ENCODE measurements at places on chromosomes 1 and 21.

GRCh38 chr1:19643602-19644394 is at the start of gene NBL1:
Gene NBL1 (plus strand): TSS chr1:19644311. CDS start chr1:19655031, 10,720 bp downstream.
- peak; percentile 93 for DNase-seq

GRCh38 chr1:54652168-54652567 is 10.6 kb downstream of the MROH7 start:
- DNase-seq = no peak

- DNase-seq = no peak
Measured at GRCh38 chr21:41706263-41706639, 60.6 kb downstream of the RIPK4 start.

DNA sequence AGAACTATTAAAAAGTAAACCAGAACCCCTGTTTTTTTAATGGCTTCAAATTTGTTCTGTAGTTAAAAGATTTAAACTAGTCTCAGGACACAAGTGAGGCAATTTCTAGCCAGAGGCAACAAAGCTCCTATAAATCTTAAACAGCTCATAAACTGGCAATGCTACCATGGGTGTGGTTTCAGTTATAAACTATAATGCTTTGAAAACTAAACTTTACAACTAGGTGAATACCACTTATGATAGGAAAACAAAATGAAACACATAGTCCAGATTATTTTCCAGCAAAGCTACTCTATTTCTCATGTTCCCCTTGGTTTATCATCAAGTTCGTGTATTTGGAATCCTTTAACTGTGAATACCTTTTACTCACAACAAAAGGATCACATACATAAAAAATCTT is 282.5 kb downstream of the VAV3 start:
- peak; percentile 5 for DNase-seq

- DNase-seq = no peak
Measured at GRCh38 chr1:222097588-222097987, 355.7 kb upstream of the DUSP10 start.

- DNase-seq = peak; percentile 51
Measured at GRCh38 chr1:70411360-70411844, 334 bp downstream of the CTH start.

GRCh38 chr1:210848474-210848873 is 285.5 kb downstream of the KCNH1 start:
- DNase-seq = no peak

GRCh38 chr1:181936768-181937581 is 124.5 kb downstream of the ZNF648 start:
- DNase-seq = no peak

DNA sequence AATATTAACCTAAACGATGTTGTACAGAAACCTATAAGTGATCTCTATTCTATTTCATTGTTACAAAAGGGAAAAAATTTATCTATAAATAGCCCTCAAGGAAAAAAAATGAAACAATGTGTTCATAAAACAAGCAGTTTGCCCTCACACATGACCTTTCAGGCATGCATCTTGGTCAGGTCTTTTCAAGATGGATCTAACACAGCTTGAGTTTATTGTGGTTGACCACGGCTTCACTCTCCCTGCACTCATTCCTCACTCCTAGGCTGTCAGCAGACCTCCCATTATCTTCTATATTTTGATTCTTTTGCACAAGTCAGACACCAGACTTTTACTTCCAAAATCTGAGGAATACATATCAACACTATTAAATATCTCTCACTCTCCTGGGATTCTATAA is 544.3 kb downstream of the KCNT2 start:
- DNase-seq = peak; percentile 2

DNA sequence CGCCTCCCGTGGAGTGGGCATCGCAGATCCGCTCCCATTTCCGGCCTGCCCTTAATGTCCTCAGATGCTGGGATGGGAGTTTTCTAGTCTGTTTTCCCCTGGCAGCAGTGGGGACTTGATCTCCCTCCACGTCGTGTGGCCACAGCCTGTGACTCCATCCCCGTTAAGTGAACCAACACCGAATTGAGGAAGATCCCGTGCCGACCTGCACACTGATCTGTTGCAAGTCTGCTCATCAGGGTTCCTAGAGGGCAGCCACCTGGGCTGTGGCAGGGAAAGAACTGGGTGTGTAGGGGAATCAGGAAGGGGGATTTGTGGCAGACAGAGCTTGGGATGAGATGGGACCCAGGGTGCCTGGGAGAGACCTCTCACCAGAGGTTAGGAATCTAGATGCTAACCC is 23.3 kb upstream of the CDK18 start:
- no peak for DNase-seq

GRCh38 chr1:71357708-71358107 is 276.9 kb upstream of the ZRANB2 start:
- DNase-seq = no peak

DNA sequence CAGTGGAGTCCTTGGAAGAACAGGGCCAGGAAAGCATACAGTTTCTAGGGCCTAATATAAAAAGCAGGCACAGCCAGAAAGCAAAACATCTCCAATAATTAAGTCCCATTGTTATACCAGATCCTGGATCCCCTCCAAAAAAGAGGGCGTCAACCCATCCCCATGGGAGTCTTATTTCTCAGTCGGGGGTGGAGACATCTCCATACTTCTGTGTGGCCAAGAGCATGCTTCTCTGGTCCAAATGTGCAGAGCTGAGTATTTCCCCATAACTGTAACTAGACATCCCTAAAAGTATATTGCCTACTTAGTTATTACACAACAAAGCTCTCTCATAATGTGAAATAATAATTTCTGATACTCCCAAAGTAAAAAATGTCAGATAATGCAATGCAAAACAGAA is 104.2 kb upstream of the SOX13 start:
- no peak for DNase-seq

- DNase-seq = no peak
Measured at GRCh38 chr1:183580281-183580682, 10.0 kb downstream of the NCF2 start.

- peak; percentile 84 for DNase-seq
Measured at GRCh38 chr1:36369061-36369861, 16.5 kb downstream of the STK40 start.

GRCh38 chr1:200524092-200524491 is 96.5 kb downstream of the KIF14 start:
- no peak for DNase-seq

- no peak for DNase-seq
Measured at GRCh38 chr1:215104283-215104682, 21.7 kb downstream of the KCNK2 start.

- DNase-seq = peak; percentile 59
Measured at GRCh38 chr1:53592521-53592982, 133.4 kb downstream of the DMRTB1 start.

DNA sequence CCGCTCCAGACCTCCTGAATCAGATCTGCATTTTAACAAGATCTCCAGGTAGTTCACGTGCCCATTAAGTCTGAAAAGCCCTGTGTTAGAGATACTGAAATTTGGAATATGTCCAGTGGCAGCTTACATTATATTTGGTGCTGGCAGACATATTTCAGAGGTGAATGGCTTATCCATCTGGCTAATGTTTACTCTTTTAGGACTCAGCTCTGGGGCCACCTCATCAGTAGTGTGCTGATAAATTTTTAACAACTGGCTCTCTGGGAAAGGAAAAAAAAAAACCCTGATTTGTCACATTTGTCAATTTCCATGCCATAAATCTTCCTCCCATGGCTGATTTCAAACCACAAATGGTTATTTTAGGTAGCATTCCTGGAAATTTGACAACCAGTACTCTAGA is 25.3 kb upstream of the SYT6 start:
- DNase-seq = no peak

- DNase-seq = peak; percentile 91
Measured at GRCh38 chr1:2231532-2232254, 3.6 kb downstream of the SKI start.

DNA sequence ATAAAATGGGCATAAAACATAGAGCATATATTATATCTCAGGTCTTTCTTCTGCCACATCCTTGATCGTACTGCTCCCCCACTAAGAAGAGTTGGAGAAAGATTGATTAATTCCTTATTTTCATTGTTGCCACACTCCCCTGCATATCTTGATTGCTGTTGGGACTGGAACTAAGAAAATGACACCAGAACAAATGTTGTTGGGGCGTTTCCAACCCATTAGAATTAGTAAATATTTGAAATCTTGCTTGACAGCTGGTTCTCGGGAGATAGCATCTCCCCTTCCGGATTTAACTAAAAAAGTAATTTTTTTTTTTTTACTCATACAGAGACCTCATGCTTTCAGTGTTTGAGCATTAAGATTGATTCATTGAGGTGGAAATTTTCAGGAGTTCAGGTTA is 493.0 kb upstream of the PLXNA2 start:
- no peak for DNase-seq

GRCh38 chr1:91697861-91698260 is 188.1 kb downstream of the TGFBR3 start:
- DNase-seq = peak; percentile 35

GRCh38 chr1:155859234-155859829 is at the start of gene SYT11:
Gene SYT11 (plus strand): TSS chr1:155859567. CDS start chr1:155859762, 195 bp downstream.
- peak; percentile 97 for DNase-seq

DNA sequence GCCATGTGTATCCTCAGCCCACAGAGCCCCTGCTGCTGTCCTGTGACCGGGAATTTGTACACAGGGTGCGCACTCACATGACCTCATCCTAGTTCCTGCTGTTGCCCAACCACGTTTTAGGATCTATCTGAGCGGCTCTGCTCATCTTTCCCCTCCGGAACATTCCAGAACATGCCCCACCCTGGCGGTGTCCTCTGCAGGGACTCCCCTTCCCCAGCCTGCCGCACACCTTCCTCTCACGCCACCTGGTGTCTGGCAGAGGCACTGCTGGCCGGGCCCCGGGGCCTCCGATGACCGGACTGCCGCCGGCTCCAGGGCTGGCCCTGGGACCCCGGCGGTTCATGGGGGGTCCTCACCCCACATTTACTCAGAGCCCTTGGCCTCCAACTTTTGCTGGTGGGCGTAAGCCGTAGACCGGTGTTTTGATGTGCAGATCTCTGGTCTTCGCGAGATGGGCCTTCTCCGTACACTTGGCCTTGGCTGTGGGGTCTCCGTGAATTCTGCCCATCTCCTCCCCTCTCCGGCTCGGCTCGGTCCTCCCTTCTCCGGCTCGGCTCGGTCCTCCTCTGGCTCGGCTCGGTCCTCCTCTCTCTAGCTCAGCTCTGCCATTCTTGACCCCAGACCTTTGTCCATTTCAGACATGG is 29.5 kb downstream of the ARHGEF16 start:
- DNase-seq = peak; percentile 78

DNA sequence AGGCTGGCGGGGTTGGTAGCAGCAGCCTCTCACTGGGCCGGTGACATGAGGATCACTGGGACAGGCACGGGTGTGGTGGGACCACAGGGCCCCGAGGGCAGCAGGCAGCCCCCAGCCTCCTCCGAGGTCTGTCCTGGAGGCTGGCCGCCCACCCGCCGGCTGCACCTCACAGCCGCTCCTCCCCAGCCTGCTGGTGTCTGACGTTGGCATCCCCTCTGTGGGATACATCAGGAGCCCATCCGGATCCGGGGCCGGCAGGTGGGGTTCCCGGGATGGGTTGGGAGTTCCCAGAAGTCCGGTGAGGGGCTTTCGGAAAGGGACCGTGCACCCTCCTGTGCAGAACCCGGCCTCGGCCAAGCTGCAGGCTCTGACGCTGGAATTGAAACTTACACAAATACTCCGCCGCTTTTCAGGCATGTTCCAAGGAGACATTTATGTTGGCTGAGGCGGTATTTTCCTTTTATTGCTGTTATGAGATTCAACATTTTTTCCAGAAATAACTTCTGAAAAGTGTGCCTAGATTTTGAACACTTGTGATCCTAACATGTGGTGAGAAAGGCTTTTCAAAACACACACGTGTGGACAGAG is 142.1 kb upstream of the ARHGEF16 start:
- no peak for DNase-seq

GRCh38 chr1:198258491-198258890 is 101.7 kb downstream of the NEK7 start:
- DNase-seq = peak; percentile 41

GRCh38 chr1:203295796-203296195 is 9.5 kb upstream of the BTG2 start:
- DNase-seq = no peak

DNA sequence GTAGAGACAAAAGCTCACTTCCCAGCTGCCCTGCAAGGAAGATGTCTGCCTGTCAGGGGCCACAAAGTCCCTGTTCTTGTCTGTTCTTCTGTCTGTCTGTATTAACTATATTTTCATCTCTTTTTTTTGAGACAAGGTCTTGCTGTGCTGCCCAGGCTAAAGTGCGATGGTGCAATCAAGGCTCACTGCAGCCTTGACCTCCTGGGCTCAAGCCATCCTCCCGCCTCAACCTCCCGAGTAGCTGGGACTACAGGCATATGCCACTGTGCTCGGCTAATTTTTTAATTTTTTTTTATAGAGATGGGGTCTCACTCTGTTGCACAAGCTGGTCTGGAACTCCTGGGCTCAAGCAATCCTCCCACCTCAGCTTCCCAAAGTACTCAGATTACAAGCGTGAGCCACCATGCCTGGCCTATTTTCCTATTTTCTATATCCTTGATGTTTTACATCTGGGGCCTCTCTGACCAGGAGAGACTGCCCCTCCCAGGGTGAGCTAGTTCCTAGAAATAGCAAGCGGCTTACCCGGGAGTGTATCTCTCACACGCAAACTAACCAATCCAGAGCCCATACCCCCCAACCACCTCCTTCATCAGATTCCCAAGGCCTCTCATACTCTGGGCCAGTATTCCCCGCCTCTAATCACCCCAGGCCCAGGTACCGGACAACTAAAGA is 5.4 kb upstream of the KLHDC7A start:
- DNase-seq = no peak

GRCh38 chr1:42806171-42806570 is 10.8 kb upstream of the ERMAP start:
- DNase-seq = no peak

DNA sequence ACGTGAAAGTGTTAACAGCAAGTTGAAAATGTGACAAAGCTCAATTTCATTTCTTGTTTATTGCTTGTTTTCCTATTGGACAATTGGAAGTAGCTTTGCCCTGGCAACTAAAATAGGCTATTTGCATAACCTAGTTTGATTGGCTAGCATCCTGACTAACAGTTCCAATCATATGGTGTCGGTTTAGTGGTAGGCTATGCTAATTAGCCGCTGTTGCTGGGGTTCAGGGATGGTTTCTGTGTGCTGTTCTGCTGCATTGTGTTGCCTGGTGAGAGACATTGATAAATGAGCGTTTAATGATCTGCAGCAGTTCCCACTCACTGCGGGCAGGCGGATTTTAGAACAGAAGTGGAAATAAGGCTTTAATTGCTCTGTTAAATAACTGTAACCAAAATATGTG is 68.5 kb downstream of the DYRK1A start:
- DNase-seq = peak; percentile 70

DNA sequence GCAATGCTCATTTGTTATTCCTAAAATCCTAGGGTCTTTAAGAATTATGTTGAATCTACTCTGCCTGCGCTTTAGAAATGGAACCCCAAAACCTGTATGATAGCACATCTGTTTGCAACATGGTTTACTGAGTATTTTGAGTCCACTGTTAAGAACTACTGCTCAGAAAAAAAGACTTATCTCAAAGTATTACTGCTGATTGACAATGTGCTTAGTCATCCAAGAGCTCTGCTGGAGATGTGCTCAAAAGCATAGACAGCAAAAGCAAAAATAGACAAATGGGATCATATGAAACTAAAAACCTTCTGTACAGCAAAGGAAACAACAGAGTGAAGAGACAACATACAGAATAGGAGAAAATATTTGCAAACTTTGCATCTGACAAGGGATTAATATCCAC is 107.0 kb downstream of the CTH start:
- DNase-seq = no peak

Measured in GM03348 (cell line).